Stimulated activated CD4-positive, alpha-beta T cell treated with anti-CD3 and anti-CD28 coated beads, Interleukin-12 subunit alpha, Interleukin-12 subunit beta, amount 100 ng/mL, for 24 hours (primary cell): ENCODE measurements at places on chromosomes 7 and 10.

- DNase-seq = no peak
Measured at GRCh38 chr10:119447421-119447820, 95.1 kb downstream of the RGS10 start.

- no peak for DNase-seq
Measured at GRCh38 chr10:70528741-70529362, 50.3 kb downstream of the PALD1 start.

- DNase-seq = no peak
Measured at GRCh38 chr10:107215681-107216080, 51.2 kb upstream of the SORCS1 start.

DNA sequence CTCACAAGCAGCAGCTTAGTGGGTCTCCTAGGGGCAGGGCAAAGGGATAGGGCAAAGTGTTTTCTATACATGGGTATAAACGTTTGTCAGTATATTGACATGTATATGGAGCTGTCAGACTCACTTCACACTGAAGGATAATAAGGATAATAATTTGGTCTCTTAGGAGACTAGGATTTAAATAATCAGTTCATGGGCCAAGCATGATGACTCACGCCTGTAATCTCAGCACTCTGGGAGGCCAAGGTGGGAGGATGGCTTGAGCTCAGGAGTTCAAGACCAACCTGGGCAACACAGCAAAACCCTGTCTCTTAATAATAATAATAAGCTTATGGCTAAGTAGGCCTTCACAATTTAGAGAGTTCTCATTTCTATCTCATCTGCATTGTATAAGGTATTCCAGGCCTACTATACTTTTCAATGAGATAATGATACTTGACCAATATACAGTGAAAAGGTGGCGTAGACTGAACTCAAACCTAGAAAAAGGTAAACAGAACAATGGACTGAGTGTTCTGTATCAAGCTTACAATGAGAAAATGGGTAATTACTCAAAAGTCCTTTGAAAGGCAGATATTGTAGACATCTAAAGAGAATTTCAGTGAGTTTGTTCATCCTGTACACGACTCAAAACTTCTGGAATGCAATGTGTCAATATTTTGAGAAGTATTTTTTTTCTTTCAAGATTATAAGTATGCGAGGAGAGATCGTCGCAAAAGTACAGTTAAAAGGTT, 7.0 kb downstream of the GSAP start:
- no peak for DNase-seq

- DNase-seq = no peak
Measured at GRCh38 chr7:89232-90019, 102.9 kb upstream of the FAM20C start.

DNA sequence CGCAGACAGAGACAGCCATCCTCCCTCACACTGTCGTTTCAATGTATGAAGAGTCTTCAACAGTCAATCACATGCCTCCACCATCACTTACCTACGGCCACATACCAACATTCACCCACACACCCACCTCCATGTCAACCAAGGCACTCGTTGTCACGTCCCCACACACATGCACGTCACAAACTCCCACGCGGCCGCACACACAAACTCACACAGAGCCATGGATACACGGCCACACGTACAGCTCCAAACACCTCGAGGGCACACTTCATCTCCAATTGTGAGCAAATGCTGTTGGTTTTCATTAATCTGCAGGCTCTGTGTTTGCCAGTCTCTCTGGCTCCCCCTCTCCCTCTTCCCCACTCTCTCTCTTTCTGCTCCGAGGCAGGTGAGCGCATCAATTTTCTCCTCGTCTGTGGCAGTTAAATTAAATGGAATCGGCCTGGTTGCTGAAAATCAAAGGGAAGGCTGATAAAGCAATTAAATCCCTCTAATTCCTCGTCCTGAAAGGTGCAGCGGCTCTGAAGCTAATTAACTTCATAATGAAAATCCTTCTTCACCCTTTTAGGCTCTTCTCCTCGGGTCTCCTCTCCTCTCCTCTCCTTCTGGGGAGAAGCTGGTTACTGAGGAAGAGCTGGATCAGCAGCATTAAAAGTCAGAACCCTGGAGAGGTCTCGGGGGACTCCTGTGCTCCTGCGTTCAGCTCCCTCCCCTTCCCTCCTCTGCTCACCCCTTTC, 53.8 kb upstream of the SLF2 start:
- no peak for DNase-seq

DNA sequence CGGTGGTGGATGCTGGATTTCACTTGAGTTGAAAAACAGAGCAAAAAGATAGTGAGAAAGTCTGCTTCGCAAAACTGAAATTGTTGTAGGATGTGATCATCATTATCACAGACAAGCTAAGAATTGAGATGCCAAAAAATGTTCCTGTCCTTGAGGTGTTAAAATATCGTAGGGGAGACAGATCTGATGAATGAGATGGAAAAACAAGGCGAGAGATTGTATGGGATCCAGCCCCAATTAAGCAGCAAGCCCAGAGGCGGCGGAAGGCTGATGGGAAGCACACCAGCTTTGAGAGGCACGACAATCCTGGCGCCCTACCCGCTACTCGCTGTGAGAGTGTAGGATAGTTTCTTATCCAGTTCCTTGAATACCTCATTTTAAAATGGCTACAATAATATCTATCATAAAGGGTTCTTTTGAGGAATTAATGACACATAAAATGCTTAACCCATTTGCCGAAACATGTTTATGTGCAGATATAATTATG, 131.1 kb upstream of the PTN start:
- DNase-seq = no peak

DNA sequence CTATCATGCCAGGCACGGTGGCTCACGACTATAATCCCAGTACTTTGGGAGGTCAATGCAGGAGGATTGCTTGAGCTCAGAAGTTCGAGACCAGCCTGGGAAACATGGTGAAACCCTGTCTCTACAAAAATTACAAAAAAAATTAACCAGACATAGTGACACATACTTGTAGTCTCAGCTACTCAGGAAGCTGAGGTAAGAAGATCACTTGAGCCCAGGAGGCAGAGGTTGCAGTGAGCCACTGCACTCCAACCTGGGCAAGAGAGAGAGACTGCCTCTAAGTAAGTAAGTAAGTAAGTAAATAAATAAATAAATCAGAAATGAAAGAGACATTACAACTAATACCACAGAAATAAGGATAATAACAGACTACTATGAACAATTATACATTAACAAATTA, 36.2 kb downstream of the PDLIM1 start:
- DNase-seq = no peak

GRCh38 chr10:101686133-101686925, 8.6 kb downstream of the FBXW4 start:
- DNase-seq = no peak

DNA sequence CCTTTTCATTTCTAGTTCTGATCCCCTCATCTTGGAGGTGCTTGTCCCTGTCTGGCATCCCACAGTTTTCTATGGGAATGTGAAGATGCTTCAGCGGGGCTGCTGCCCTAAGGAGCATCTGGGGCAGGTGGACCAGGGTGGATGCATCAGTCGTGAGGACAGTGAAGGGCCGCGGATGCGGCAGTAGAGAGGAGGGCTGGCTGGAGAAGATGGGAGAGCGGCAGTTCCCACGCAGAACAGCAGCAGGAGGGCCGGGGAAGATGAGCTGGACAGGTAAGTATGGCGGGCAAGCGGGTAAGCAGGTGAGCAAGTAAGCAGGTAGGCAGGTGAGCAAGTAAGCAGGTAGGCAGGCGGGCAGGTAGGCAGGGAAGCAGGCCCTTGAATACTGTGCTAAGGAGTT, 48.9 kb downstream of the ASB13 start:
- DNase-seq = no peak

- DNase-seq = no peak
Measured at GRCh38 chr10:114320249-114321116, 81.4 kb downstream of the VWA2 start.
